ENCODE measurements at places on chromosomes 13 and 19.
A peak's percentile ranks its signal among the peaks of the same experiment; 100 is the strongest.

- DNase-seq, result no peak
These were observed 2.0 kb downstream of the PPP6R1 start for GRCh38 chr19:55256562-55257460.

- no peak for DNase-seq
These were observed 40.6 kb upstream of the ZNF681 start for GRCh38 chr19:23799321-23799720.

- peak; percentile 26 for DNase-seq
These were observed 2.7 kb downstream of the VSTM2B start for GRCh38 chr19:29528350-29528945.

- no peak for DNase-seq
These were observed 70.1 kb upstream of the IPO5 start for GRCh38 chr13:97883396-97883795.

DNA sequence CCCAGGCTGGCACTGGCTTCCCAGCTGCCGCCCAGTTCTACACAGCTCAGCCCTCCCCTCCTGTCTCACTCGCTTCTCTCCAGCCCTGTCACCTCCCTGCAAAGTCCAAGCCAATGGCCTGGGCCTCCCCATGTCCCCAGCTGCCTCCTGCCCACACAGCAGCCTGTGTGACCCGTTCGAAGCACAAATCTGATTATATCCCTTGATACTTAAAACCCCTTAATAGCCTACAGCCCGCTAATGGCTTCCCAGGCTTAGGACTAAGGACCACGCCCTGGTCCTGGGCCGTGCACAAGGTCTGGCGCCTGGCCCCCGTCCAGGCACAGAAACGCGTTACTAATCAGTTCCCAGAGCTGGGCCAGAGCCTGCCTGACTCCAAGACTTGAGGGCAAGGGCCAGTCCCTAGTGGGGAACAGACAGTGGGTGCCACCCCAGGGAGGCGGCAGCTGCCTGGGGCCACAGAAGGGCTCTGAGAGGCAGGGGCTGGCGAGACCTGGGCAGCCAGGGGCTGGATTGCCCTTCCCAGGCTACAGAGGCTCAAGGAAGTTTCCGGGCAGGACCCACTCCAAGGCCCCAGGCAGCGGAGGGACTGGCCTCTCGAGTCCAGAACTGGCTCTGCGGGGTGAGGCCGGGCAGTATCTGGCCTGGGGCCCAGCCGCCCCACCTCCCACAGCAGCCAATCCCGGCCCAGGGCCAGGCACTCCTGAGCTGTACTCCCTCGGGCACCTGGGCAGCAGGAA is 10.4 kb downstream of the XAB2 start:
- peak; percentile 97 for DNase-seq

GRCh38 chr19:45819769-45820168 is 4.7 kb upstream of the RSPH6A start:
- DNase-seq, result no peak

DNA sequence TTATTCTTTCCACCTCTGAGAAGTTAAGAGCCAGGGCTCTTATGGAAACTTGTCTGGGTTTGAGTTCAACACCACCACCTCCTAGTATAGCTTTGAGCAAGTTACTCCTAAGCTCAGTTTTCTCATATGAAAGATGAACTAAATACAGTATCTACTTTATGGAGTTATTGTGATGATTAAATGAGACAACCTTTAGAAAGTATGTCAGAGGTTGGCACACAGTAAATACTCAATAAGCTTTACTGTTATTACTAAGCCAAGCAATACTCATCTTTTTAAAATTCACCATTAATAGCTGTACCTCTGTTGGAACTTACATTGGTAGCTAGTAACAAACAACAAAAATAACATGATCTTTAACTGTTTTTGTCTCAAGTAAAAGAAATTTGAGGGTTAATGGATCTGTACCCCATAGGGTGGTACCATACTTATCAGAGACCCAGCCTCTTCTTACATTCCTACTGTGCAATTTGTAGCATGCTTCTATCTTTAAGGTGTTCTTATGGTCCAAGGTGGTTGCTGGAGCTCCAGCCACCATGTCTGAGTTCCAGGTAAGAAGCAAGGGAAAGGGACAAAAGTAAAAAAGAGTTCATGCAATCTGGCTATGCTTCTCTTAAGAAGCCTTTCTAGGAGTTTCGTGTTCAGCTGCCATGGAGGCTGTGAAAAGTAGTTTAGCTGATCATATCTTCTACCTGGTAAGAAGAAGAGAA is 24.1 kb upstream of the NDFIP2 start:
- no peak for DNase-seq

DNA sequence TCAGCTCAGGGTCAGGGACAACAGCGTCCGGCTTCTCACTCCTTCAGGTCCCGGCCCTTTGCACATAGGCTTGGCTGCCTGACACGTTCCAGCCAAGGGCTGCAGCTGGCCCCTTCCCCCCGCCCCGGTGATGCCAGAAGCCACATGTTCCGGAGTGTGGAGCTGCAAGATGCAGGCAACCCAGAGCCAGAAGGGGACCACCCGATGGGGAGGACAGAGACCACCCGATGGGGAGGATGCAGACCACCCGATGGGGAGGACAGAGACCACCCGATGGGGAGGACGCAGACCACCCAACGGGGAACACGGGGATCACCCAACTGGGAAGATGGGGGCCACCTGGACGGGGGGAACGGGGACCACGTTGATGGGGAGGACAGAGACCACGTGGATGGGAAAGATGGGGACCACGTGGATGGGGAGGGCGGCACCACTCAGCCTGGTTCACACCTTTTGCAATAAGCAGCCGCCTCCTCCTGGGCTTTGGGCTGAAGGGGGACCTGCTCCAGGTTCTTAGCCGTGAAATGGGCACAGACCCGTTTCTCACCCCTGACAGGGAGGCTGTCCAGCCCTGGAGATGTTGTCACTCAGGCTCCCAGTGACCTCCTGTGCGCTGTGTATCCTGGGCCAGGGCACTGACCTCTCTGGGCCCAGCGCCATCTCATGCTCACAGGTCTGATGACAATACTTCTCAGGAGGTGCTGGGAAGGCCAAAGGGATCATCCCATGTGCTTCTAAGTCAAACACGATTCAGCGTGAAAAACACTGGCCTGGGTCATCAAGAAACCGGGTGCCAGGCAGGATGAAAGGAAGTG is 34.5 kb downstream of the C13orf46 start:
- no peak for DNase-seq

DNA sequence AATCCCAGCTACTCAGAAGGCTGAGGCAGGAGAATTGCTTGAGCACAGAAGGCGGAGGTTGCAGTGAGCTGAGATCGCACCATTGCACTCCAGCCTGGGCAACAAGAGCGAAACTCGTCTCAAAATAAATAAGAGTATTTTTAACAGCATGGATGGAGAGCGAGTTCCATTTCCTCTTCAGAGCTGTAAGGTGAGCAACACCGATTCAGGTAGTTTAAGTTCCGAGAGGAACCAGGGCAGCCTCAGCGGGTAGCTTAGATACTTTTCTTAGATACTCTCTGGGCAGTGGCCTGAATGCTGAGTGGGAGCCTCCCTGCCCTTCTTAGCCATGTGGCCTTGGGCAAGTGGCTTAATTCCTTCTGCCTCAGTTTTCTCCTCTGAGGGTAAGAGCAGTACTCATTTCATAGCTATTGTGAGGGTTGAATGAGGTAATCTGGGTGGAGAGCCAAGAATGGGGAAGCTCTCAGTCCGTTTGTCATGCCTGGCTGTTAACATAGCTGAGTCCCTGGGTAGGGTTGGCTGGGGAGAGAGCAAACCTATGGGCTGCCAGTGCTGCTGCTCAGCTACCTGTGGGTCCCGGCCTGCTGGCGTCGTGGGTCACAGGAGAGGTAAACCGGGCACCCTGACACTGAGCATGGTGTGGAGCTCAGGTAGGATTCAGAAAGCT is 4.1 kb downstream of the ATP11A start:
- peak; percentile 61 for DNase-seq

DNA sequence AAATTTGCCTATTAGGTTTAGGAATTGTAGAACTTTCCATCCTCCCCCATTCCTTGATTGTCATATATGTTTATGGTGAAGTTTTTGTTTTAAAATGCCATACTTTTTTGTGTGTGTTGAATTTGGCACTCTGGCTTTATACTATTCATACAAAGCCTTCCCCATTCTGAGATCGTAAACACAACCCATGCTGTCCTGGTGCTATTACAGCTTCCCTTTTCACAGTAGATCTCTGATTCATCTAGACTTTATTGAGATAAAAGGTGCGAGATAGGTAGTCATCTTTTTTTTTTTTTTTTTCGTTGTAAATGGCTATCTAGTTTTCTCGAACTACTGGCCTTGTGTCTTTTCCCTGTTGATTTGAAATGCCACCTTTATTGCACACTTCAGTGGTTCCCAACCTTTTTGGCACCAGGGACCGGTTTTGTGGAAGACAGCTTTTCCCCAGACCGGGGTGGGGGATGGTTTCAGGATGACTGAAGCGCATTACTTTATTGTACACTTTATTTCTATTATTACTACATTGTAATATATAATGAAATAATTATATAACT is 94.6 kb downstream of the LRCH1 start:
- DNase-seq, result no peak

GRCh38 chr19:41617941-41618730 is 8.7 kb downstream of the CEACAM4 start:
- DNase-seq, result no peak

- no peak for DNase-seq
These were observed 78.2 kb downstream of the RASA3 start for GRCh38 chr13:114054264-114054663.

DNA sequence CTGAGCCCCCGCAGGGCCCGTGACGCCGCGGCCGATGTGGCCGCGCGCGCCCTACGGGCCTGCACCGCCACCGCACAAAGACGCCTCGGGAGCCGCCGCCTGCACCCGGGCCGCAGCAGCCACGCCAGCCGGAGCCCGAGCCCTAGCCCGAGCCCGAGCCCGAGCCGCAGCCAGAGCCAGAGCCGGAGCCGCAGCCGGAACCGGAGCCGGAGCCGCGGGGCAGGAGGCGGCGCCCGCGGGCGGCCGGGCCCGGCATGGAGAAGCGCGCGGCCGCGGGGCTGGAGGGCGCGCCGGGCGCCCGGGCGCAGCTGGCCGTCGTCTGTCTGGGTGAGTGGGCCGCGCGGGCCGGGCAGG is 379 bp downstream of the LRP3 start:
- DNase-seq, result no peak

DNA sequence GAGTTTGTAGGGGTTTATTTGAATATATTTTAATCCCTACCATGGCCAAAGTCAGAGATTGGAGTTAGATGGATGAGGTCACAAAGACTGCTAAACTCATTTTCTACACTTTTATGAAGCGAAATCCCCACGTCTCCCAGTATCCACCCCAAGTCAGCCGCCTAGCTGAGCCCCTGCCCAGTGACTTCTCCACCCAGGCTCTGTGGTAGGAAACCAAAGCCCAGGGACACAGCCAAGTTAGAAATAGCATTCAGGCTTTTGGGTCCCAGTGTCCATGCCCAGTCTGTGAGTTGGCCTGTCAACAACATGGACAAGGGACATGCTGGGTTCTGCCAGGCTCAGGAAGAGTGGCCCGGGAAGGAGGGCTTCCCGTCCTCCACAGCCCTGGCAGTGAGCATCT is 474.0 kb downstream of the FOXO1 start:
- no peak for DNase-seq

- DNase-seq, result no peak
These were observed 64.4 kb upstream of the NPAS1 start for GRCh38 chr19:46954993-46955812.

DNA sequence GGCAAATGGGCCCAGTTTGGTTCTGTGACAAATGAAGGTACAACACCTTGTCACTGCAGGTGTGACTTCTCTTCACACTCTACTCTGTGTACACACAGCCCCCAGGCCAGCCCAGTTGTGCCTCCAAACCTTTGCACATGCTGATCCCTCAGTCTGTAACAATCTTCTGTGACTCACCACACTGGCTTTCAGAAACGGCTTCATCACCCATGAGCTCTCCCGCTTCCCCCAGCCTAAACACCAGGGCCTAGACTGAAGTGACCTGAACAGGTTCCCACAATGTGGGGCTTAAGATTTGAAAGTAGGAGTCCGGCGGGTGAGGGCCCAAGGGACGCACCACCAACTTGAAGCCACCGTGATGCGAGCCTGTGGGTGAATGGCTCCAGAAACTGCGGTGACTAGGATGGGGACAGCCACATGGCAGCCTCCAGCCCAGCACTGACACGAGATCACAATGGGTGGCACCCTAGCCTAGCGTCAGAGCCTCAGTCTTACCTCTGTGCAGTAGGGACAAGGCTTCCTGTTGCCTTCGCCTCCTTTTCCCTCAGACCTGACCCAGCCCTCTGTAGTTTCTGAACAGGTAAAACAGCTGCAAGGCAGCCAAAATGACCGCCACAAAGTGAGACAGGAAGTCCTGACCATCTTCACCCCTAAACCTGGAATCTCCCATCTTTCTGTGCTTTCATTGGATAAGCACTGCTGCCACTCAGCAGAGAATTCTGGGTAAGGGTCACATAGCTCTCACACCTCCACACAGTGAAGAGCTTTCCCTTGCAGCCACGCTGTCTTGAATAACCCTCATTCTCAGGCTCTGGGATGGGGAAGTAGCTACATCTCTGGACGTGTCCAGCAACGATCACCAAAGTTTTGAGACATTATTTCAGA is 34.2 kb upstream of the ZNF599 start:
- DNase-seq, result no peak

GRCh38 chr13:73984949-73985691 is 149.1 kb downstream of the KLF12 start:
- no peak for DNase-seq

- DNase-seq, result no peak
These were observed 262.7 kb upstream of the SLC10A2 start for GRCh38 chr13:103328899-103329298.

GRCh38 chr13:45879666-45880065 is 28.1 kb upstream of the SIAH3 start:
- peak; percentile 59 for DNase-seq

- DNase-seq, result no peak
These were observed 40.5 kb downstream of the MIPEP start for GRCh38 chr13:23848646-23849141.

- DNase-seq, result no peak
These were observed 123.1 kb upstream of the FREM2 start for GRCh38 chr13:38563739-38564138.

GRCh38 chr19:19534556-19535265 is 3.4 kb upstream of the CILP2 start:
- DNase-seq, result no peak

DNA sequence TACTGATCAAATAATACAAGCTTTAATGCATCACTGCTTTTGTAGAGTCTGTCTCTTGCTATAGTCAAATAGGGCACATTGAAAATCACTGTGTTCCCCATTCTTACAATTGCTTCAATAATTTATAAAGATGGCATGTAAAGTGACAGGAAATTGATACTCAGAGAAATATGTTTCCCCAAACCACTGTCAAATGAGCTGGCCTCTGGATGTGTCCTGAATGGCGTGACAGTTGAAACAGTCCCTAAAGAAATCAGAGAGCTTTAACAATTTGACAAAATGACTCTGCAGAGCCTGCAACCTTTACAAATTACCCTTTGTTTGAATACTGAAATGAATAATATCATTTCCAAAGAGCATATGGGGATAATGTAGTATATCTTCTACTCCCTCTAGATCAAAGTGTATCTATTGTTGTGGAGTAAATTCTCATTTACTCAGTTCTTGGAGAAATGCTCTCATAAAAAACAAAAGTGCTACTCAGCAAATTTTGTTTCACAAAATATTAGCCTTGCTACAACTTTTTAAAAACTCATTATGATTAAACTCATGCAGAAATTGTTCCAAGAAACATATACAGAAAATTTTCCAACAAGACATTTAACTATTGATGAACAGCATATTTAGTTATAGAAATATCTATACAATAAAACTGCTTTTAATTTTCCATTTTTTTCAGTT is 763.2 kb upstream of the SPRY2 start:
- DNase-seq, result no peak
